Activated CD8-positive, alpha-beta T cell treated with anti-CD3 and anti-CD28 coated beads for 36 hours (primary cell): ENCODE measurements at places on chromosomes 2 and 18. TPM values are rescaled to one million over a fixed set of nuclear protein-coding genes. Genes with fewer than 3 reads are reported as not detected.

The MTCL1 gene
- total RNA-seq = 0.25 TPM

GRCh38 chr18:21599585-21600525, 649 bp downstream of the ESCO1 start:
- peaks cover 4% of the 10 kb centered on the region for H3K36me3 ChIP-seq
- H3K4me3 ChIP-seq = peak overlapping the region; percentile 86
- peaks cover 32% of the 10 kb centered on the region for H3K4me1 ChIP-seq
- peak overlapping the region; percentile 98 for H3K27ac ChIP-seq

The SIX3 gene
- not detected for total RNA-seq

GRCh38 chr2:42223855-42224268, 54.7 kb downstream of the EML4 start:
- peak overlapping the region; percentile 17 for H3K27ac ChIP-seq
- no peaks in the 10 kb centered on the region for H3K27me3 ChIP-seq
- peaks cover 53% of the 10 kb centered on the region for H3K4me1 ChIP-seq
- peaks cover 6% of the 10 kb centered on the region for H3K36me3 ChIP-seq
- no peak for DNase-seq
- no peak overlapping the region for H3K4me3 ChIP-seq

The VWA3B gene
- total RNA-seq = not detected

GRCh38 chr2:216370961-216371712, 1.1 kb downstream of the MARCHF4 start:
- H3K4me1 ChIP-seq = peaks cover 14% of the 10 kb centered on the region
- DNase-seq = no peak
- H3K27me3 ChIP-seq = peaks cover 39% of the 10 kb centered on the region
- H3K36me3 ChIP-seq = no peaks in the 10 kb centered on the region
- no peak overlapping the region for H3K27ac ChIP-seq

The NT5DC4 gene
- not detected for total RNA-seq

DNA sequence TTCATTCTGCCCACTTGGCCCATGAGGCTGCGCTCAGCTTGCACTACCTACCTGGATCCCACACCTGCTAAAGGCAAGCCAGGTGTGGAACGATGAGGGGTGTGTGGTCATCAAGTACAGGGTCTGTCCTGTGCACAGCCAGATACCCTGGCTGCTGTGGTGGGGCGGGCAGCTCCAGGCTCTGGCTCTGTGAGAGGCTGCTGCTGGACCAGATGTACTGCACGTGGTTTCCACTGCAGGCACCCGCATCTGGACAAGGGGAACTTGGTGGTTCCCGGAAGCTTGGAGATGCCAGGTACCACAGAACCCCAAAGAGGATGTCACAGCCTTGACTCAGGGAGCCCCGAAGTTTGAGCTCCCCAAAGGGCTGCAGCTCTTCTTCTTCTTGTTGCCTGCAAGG, 68.1 kb upstream of the ZNF804A start:
- H3K4me1 ChIP-seq = no peaks in the 10 kb centered on the region
- DNase-seq = no peak
- no peaks in the 10 kb centered on the region for H3K27me3 ChIP-seq

- H3K27ac ChIP-seq = peak overlapping the region; percentile 88
- no peaks in the 10 kb centered on the region for H3K27me3 ChIP-seq
- no peaks in the 10 kb centered on the region for H3K36me3 ChIP-seq
These were observed 573 bp downstream of the PAIP2B start for GRCh38 chr2:71226096-71226964.

DNA sequence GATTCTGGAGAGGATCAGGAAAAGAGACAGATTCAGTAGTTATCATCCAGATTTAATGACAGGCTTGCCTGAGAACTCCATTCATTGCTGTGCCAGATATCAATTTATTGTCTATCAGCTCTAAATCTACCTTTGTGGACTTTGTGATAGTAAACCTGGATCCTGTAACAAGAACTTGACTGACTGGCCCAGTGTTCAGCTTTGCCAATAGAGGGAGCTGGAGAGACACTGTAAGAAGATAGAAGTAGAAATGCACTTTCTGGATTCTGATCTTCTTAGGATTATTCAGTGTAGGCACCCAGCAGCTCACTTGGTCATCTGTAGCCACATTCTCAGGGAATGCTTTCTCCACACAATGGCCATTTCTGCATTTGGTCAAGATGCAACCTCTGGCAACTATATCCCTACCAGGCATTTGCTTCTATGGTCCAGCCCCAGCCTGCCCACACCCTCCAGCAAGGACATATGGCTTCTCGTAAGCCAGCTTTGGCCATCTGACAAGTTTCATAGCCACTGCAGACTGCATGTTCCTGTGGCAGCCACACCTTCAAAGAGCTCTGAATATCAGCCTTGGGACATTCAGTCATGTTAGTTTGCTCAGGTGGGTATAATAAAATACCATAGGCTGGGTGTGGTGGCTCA, 6.1 kb upstream of the SERPINB8 start:
- H3K27me3 ChIP-seq = peaks cover 26% of the 10 kb centered on the region
- DNase-seq = peak; percentile 49
- H3K36me3 ChIP-seq = no peaks in the 10 kb centered on the region

The DYNAP gene
- not detected for total RNA-seq

- H3K36me3 ChIP-seq = no peaks in the 10 kb centered on the region
- H3K4me3 ChIP-seq = no peak overlapping the region
- H3K27me3 ChIP-seq = peaks cover 20% of the 10 kb centered on the region
- peaks cover 62% of the 10 kb centered on the region for H3K4me1 ChIP-seq
These were observed 29.7 kb upstream of the GPR55 start for GRCh38 chr2:230954746-230955145.

DNA sequence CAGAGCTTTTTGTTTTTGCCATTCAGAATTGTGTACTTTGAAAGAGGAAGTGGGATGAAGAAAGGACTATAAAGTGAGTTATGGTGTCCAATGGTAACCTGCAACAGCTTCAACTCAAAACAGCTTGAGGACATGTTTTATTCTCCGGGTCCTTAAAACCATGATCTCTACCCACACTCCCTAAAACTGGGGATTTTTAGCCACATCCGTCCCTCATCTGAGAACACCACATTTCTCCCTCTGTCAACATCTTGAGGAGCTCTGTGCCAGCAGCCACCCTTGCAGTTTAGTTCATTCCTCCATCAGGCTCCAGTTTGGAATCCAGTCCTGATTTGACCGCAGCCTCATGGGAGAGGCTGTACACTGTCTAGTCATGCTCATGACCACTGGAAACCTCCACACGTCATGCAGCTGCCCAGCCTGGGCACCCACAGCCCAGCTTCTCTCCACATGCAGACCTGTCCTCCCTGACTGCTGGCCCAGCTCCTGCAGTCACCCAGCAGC, 62.6 kb downstream of the C18orf63 start:
- H3K4me3 ChIP-seq = no peak overlapping the region
- peak overlapping the region; percentile 72 for H3K27ac ChIP-seq
- DNase-seq = peak; percentile 34
- H3K36me3 ChIP-seq = no peaks in the 10 kb centered on the region
- H3K4me1 ChIP-seq = peaks cover 38% of the 10 kb centered on the region
- H3K27me3 ChIP-seq = no peaks in the 10 kb centered on the region

DNA sequence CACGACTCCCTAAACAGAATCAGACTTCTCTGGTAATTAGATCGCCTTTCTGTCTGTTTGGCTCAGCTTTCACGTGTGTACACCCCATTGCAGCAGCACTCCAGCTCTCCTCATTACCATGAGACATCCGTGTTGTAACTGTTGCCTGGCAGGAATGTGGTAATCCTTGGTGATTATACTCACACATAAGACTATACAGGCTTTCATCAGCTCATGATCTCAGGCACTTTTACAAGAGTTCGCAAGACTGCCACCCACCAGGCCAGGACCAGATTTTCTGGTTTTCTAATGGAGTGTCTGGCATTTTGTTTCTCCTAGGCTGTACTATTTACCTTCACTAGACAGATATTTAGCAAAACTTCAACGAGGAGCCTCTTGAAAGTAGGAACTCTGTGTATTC, 50.2 kb downstream of the ACVR1 start:
- no peaks in the 10 kb centered on the region for H3K27me3 ChIP-seq
- H3K36me3 ChIP-seq = peaks cover 17% of the 10 kb centered on the region
- no peak overlapping the region for H3K27ac ChIP-seq
- no peak overlapping the region for H3K4me3 ChIP-seq

The UGT1A4 gene
- not detected for total RNA-seq

GRCh38 chr18:56291294-56291693, 347.1 kb downstream of the TXNL1 start:
- no peak overlapping the region for H3K4me3 ChIP-seq
- H3K4me1 ChIP-seq = peaks cover 3% of the 10 kb centered on the region
- no peaks in the 10 kb centered on the region for H3K27me3 ChIP-seq
- H3K36me3 ChIP-seq = no peaks in the 10 kb centered on the region

The PTPN4 gene
- total RNA-seq = 40.2 TPM

The CCDC148 gene
- total RNA-seq = not detected

DNA sequence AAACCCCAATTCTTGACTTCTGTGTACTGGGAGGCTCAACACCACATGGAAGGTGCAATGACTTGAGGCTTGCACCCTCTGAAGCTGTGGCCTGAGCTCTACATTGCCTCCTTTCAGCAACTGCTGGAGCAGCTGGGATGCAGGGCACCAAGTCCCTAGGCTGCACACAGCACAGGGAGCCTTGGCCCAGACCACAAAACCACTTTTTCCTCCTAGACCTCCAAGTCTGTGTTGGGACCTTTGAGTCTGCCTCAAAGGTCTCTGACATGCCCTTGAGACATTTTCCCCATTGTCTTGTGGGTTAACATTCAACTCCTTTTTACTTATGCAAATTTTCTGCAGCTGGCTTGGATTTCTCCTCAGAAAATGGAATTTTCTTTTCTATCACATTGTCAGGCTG, 62.6 kb upstream of the KCNE4 start:
- H3K27ac ChIP-seq = no peak overlapping the region
- no peaks in the 10 kb centered on the region for H3K36me3 ChIP-seq
- peaks cover 14% of the 10 kb centered on the region for H3K27me3 ChIP-seq
- no peak overlapping the region for H3K4me3 ChIP-seq
- no peaks in the 10 kb centered on the region for H3K4me1 ChIP-seq

The CCDC102B gene
- total RNA-seq = 0.95 TPM

- no peaks in the 10 kb centered on the region for H3K27me3 ChIP-seq
- no peaks in the 10 kb centered on the region for H3K36me3 ChIP-seq
- no peaks in the 10 kb centered on the region for H3K4me1 ChIP-seq
- H3K4me3 ChIP-seq = no peak overlapping the region
- DNase-seq = no peak
These were observed 50.2 kb downstream of the TGOLN2 start for GRCh38 chr2:85277416-85278158.

The IL37 gene
- not detected for total RNA-seq

DNA sequence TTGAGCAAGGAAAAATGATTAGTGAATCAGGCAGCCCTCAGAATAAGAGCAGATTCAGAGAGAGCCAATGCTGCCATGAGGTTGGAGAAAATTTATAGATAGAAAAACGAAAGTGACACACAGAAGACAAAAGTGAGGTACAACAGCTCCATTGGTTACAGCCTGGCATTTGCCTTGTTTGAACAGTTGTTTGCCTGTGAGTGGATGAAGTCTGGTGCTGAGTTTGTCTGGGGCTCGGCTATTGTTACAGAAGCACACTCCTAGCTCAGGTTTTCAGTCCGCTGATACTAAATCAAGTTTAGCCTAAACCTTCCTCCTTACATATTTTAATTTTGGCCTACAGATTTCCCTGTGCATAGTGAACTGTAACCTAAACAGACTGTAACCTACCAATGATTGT, 387.8 kb upstream of the RAB12 start:
- H3K4me3 ChIP-seq = no peak overlapping the region
- no peaks in the 10 kb centered on the region for H3K36me3 ChIP-seq
- H3K27ac ChIP-seq = no peak overlapping the region
- no peaks in the 10 kb centered on the region for H3K27me3 ChIP-seq
- DNase-seq = no peak
- H3K4me1 ChIP-seq = no peaks in the 10 kb centered on the region

- H3K4me1 ChIP-seq = peaks cover 40% of the 10 kb centered on the region
- H3K27me3 ChIP-seq = no peaks in the 10 kb centered on the region
- no peak for DNase-seq
- peaks cover 8% of the 10 kb centered on the region for H3K36me3 ChIP-seq
These were observed 2.2 kb downstream of the KIAA1328 start for GRCh38 chr18:36831139-36831538.

GRCh38 chr2:231244382-231245248, 46.2 kb downstream of the ARMC9 start:
- no peaks in the 10 kb centered on the region for H3K36me3 ChIP-seq
- H3K27ac ChIP-seq = no peak overlapping the region
- H3K4me3 ChIP-seq = no peak overlapping the region
- no peaks in the 10 kb centered on the region for H3K27me3 ChIP-seq
- DNase-seq = no peak
- no peaks in the 10 kb centered on the region for H3K4me1 ChIP-seq

The ADRA2B gene
- total RNA-seq = 0.34 TPM

DNA sequence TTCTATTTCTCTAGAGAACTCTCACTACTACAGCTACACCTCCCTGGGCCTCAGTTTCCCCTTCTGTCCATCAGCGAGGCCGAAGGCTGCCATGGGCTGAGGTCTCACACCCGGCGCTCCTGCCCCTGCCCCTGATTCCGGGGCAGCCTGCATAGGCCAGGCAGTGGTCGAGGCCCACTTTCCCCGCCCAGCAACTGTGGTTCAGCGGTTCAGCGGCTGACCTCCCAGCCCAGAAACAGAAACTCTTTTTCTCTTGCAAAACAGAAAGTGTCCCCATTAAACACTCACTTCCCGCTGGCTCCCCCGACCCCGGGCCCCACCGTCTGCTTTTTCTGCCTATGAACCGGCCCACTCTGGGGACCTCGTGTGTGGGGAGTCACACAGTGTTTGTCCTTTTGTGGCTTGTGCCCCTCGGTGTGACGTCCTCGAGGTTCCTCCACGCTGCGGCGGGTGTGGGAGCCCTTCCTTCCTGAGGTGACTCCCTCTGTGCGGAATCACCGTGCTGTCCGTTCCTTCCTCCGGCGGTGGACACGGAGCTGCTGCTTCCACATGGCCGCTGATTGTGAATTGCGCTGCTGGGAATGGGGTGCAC, 16.0 kb downstream of the PDCD1 start:
- peaks cover 7% of the 10 kb centered on the region for H3K27me3 ChIP-seq
- peak overlapping the region; percentile 51 for H3K4me3 ChIP-seq
- H3K27ac ChIP-seq = peak overlapping the region; percentile 75
- DNase-seq = peak; percentile 78

GRCh38 chr2:110865188-110865587, 132.8 kb downstream of the ACOXL start:
- H3K27me3 ChIP-seq = peaks cover 16% of the 10 kb centered on the region
- no peak overlapping the region for H3K27ac ChIP-seq
- DNase-seq = peak; percentile 66

DNA sequence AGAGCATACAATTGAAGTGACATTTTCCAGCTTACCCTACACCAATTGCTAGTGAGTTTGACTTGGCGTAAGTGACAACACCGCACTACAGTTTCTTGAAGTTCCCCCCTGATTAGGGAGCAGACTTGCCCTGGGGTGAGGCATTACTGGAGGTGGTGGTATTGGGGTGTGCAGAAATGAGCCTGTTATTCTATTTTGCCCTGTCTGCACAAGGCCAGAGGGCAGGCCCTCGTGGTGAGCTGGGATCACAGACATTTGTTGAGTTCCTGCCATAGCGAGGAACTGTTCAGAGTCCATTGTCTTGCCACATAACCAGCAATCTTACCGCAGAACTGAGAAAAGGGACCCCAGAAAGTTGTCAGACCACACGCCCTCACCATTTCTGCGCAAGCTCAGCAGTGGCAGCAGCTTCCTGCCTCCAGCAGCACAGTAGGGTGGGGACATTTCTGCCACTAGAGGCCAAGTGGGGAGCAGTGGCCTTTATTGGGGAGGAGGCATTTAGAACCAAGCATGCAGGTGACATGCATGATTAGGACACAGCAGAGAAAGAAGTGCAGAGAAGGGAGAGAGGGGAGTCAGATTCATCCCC, 103.6 kb upstream of the BCL2L11 start:
- no peak for DNase-seq
- H3K27me3 ChIP-seq = peaks cover 2% of the 10 kb centered on the region
- peaks cover 3% of the 10 kb centered on the region for H3K36me3 ChIP-seq

The CCDC178 gene
- total RNA-seq = not detected

The SP140 gene
- 78.3 TPM for total RNA-seq

- peak overlapping the region; percentile 68 for H3K4me3 ChIP-seq
- H3K36me3 ChIP-seq = peaks cover 25% of the 10 kb centered on the region
These were observed 32.7 kb downstream of the ARHGAP25 start for GRCh38 chr2:68767031-68767961.
